ENCODE measurements at places on chromosomes 5 and 9.

DNA sequence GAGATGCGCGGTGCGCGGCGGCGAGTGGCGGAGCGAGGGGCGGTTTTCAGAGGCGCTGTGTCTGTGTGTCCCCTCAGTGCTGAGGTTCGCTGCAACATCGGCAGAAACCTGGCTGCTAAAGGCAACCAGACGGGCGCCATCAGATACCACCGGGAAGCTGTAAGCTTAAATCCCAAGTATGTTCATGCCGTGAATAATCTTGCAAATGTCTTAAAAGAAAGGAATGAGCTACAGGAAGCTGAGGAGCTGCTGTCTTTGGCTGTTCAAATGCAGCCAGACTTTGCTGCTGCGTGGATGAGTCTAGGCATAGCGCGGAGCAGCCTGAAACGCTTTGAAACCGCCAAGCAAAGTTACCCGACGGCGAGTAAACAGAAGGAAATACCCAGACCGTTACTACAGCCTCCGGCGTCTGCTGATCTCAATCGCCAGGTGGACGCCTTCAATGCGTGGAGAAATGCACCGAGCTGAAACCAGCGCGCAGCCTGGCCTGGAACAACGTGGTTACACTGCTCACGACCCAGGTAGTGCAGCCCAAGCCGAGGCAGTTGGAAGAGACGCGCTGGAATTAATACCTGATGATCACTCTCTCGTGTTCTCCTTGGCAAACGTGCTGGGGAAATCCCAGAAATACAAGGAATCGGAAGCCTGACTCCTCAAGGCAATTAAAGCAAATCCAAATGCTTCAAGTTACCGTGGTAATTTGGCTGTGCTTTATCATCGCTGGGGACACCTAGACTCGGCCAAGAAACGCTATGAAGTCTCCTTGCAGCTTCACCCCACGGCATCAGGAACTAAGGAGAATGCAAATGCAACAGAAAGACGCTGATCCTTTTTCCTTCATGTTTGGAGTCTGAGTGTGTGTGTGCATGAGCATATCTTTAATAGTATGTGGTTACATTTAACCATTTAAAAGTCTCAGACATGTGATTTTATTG is 15.9 kb downstream of the OR2V1 start:
- no peak for DNase-seq

GRCh38 chr9:127550751-127551150 is 61.3 kb upstream of the STXBP1 start:
- DNase-seq = no peak

GRCh38 chr9:116380496-116380995 is 227.0 kb downstream of the PAPPA start:
- DNase-seq = no peak

GRCh38 chr9:92760070-92760469 is 4.6 kb downstream of the BICD2 start:
- DNase-seq = peak; percentile 97

DNA sequence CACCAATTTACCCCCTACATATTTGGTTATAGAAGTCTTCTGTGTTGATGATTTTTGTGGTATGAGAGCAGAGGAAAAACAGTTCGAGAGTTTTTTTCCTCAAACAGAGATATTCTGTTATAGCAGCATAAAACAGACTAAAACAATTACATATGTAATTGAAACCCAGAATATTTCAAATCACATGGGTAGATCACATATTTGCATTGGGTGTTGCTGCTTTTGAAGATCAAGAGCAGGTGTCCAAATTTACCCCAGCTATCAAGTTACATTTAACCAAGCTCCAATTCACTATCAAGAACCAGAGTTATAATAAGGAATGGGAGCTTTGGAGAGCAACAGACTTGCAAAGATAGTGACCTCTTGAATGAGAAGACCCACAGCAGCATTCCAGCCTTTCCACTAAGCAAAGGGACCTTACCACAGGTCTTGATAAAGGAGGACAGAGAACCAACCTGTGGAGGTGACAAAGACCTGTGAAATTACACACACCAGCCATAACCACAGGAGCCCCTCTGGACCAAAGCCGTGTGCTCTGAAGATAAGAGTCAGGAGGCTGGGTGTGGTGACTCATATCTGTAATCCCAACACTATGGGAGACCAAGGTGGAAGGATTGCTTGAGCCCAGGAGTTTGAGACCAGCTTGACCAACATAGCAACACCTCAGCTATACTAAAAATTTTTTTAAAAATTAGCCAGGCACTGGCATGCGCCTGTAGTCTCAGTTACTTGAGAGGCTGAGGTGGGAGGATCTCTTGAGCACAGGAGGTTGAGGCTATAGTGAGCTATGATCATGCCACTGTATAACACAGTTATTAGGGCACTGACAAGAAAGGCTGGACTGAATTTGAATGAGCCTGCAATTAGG is 4.0 kb upstream of the CCL28 start:
- peak; percentile 67 for DNase-seq

DNA sequence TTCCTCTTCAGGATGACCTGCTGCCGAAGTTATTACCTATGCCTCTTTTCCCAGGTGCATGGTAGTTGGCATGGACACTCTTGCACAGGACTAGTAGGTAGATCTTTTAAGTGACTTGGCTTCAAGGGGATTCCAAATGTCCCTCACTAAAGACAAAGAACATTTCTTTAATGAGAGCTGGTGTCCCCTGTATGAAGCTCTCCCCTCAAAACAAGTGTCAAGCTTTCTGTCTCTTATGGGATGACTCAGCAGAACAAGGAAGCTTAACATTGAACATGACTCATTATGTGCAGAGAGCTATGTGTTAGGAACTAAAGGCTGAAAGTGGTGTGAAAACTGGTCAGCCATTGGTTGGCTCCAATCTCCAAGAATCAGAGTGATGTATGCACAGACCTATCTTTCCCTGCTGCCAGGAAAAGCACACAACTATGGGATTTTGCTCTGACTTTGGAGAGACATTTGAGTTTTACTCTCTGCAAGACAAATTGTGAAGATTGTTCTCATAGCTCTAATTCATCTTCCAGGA is 120.5 kb downstream of the PRDM6 start:
- DNase-seq = peak; percentile 35

GRCh38 chr9:14063756-14064155 is 250.2 kb downstream of the NFIB start:
- no peak for DNase-seq

DNA sequence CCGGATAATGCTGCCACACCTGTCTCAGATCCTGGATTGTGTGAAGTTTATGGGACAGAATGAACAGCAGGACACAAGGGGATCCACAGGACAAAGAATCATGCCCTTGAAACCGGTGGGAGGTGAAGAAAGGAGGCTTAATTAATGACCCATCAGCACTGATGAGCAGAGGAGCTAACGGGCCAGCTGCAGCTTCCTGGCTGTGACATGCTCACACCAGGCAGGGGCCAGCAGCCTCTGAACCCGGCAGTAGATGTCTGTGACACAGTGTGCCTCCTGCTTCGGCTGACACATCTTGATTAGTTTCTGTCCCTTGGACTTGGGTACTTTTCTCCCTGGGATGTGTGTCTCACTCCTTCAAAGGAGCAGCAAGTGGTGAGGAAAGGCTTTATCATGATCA is 328.8 kb upstream of the BRINP1 start:
- DNase-seq = no peak

DNA sequence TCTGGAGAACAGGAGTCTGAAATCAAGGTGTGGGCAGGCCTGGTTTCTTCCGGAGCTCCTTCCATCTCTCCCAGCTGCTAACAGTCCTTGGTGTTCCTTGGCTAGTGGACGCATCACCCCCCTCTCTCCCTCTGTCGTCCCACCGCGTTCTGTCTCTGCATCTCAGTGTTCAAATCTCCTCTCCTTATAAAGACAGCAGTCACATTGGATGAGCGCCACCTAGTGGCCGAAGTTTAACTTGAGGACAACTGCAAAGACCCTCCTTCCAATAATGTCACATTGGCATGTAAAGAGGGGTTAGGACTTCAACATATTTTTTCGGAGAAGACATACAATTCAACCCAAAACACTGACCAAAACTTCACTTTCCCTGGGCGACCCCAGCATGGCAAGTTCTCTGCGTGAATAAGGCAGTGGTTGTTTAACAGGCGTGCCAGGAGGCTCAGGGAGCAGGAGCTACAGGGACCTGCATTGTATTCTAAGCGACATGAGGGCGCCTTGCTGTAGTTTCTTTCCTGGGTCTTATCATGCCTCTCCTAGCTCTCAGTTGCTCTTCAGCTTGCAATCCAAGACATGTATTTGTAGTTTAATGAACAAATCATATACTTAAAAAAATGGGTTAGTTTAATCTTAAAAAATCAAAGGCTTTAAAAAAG is 27.9 kb upstream of the BASP1 start:
- peak; percentile 88 for DNase-seq

DNA sequence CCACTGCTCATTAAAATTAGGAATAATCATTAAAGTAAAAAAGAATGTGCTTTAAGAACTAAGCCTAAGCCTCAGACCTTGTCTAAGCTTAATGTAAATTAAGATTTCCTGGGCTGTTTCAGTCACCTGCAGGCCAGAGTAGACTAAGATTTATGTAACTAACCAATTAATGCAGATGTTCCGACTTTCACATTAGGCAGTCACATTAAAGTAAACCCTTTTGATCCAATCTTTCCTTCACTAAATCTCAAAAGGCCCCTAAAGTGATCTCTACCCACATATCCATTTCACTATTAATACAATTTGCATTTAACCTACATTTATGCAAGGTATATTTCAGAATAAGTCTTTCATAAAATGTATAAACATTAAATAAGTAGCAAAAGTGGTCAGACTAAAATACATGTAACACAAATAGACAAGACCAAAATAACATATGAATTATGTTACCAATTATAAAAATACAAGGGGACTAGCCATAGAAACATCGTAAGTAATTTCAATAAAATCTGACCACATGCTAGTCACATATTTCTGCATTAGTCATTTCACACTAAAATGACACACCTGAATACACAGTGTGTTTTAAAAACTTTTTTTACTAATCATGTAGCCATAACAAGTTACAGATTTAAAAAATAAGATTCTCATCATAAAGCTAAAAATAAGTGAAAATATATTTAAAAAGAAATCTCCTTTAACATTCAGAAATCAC is 7.7 kb downstream of the NR3C1 start:
- no peak for DNase-seq

DNA sequence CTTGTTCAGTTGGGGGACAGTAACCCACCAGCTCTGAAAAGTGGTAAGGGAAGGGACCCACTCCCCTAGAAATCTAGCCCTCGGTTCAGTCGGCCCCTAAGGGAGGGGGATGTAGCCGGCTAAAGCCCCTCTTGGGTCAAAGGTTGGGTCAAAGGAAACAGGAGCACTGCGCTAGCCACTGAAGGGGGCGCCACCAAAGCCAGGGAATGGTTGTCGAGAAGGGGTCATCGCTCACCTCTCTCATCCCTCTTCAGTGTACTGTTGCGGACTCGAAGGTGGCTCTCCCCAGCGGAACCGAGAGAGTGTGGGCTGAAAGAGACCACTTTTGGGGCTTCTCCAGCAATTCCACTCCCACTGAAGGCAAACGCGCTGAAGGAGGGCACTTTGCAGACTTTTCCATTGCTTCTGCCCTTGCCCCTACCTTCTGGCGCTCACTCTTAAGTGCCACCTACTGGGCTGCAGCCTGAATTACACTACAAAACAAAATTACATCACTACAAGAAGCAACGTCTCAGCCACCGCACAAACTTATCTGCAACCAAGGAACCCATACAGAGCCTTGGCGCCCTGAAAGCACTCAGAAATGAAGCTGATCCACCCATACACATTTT is 396.9 kb downstream of the PDE4D start:
- no peak for DNase-seq

GRCh38 chr5:89967771-89968444 is 441.6 kb downstream of the CETN3 start:
- DNase-seq = peak; percentile 22

GRCh38 chr9:116516456-116516855 is 170.6 kb upstream of the TRIM32 start:
- no peak for DNase-seq

DNA sequence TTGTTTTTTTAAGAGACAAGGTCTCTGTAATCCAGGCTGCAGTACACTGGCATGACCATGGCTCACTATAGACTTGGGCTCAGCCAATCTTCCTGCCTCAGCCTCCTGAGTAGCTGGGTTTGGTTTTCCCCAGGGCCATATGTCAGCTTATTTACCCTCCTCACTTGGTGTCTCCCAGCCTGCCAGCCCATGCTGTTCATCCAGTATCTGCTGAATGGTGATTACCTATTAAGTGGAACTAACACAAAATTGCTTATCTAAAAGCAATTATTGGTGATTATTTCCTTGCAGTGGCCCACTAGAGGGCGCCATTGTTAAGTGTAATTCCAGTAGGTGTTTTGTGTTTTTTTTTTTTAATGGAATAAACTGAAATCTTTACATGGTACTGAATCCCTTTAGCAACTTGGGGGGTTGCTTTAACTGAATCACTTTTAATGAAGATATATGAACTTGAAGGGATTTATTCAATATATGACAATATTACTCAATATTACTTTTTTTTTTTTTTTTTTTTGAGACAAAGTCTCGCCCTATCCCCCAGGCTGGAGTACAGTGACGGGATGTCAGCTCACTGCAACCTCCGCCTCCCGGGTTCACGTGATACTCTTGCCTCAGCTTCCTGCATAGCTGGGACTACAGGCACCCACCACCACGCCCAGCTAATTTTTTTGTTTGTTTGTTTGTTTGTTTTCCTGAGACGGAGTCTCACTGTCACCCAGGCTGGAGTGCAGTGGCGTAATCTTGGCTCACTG is 13.8 kb downstream of the EXOSC2 start:
- DNase-seq = peak; percentile 65

DNA sequence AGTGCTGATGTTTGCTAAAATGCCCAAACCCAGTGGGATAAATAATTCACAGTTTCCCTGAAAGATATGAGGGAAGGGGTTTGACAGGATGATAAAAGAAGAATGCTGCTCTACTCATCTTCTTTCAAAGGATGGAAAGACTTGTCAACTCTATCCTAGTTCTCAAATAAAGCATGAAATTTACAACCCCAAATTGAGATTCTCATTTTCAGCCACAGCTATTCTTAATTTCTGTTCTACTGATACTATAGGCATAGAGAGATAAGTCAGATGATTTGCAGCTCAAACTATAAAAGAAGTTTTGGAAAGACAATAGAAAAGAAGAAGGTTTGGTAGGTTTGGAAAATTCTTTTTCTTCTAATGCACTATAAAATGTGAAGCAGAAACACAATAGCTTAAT is 542.6 kb downstream of the CSNK1G3 start:
- no peak for DNase-seq

DNA sequence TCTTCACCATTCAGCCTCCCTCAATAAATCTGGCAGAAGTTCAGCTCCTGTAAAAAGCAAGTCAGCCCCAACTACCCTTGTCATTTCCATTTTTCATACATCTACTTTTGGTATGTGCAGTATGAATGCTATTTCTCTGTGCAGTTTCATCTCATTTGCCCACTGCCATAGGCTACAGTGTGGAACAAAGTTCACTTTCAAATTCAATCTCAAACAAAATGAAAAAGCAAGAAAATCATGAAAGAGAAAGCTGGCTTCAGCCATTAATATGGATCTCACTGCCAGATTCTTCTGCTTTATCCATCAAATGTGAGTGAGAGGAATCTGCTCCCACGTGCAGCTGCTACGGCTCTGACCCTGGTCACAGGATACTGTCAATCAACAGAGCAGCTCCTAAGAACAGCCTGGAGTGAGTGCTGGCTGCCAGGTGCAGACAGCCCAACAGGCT is 494.2 kb downstream of the ZNF608 start:
- peak; percentile 81 for DNase-seq
